ENCODE measurements at places on chromosomes 1 and 21.

- no peak for DNase-seq
These were observed 24.3 kb upstream of the IKBKE start for GRCh38 chr1:206445911-206446356.

DNA sequence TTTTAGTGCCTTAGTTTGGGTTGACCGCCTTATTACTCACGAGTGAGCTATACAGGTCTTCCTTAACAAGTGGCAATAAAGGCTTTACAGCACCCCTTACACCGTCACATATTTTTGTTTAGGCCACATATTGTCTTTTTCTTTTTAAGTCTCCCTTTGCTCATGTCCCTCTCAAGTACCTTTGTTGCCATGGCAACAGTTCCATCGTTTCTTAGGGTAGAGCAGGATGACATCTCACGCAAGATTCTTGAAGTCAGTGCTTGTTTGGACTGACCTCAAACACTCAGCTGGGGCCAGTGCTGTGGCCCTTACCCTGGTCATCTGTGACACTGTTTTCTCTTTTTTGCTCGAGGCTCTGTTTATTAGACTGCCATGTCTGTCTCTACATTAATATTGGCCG is 69.8 kb downstream of the PBX1 start:
- DNase-seq, result no peak

GRCh38 chr1:74812180-74812541 is 79.2 kb downstream of the TYW3 start:
- no peak for DNase-seq

- DNase-seq, result peak; percentile 58
These were observed 70.1 kb downstream of the CASZ1 start for GRCh38 chr1:10726355-10726754.

- no peak for DNase-seq
These were observed 2.2 kb upstream of the ANGPTL7 start for GRCh38 chr1:11187000-11187399.

DNA sequence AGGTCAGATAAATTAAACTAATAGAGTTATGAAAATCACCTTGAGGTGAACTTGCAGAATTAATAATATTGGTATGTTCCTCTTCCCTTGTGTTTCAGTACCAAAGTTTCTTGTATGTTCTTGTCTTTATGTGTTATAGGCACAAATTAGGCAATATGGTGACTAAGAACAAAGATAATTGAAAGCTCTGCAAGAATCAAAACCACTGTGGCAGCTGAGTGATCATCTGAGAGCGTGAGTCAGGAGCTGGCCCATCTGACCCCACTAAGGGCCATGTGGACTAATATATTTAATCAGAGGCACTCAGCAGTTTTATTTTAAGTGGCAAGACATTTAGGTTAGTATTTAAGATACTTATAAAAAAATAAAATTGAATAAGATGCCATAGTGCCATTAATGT is 12.8 kb upstream of the CASQ2 start:
- DNase-seq, result peak; percentile 92

DNA sequence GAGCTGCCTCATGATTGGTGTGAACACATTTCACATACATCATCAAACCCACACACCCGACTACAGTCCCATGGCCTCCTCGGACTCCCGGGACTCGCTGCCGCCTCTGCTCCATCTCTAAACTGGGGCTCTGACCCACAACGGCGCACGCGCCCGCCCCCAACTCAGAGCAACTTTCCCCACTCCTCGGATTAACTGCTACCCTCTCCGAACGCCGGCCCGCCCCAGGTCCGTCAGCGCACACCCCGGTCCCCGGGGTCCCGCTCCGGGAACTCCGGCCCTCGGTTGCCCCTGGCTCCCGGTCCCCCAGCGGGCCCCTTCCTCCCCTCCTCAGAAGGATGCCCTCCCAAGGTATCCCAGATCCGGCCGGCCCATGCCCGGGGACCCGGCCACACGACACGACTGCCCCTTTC is 740 bp downstream of the DSTYK start:
- no peak for DNase-seq

- DNase-seq, result no peak
These were observed 423 bp downstream of the URB1 start for GRCh38 chr21:32392299-32392879.

DNA sequence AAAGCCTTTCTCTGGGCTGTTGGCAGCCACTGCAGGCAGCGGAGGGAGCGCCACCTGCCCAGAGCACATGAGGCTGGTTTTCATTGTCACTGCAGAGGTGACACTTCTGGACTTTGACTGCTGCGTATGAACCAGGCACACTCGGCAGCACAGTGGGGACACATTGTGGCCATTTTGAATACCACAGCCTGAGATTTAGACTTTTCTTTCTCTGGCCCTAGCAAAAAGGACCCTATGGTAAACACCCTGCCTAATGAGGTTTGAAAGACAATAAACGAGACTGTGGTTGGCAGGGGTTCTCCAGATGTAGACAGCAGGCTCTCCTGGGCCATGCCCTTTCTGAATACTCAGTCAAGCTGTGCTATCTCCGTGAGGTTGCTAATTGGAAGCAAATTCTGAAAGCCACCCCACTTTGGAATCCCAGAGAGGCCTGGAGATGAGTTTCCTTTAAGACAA is 12.0 kb upstream of the KCNE2 start:
- DNase-seq, result peak; percentile 16

DNA sequence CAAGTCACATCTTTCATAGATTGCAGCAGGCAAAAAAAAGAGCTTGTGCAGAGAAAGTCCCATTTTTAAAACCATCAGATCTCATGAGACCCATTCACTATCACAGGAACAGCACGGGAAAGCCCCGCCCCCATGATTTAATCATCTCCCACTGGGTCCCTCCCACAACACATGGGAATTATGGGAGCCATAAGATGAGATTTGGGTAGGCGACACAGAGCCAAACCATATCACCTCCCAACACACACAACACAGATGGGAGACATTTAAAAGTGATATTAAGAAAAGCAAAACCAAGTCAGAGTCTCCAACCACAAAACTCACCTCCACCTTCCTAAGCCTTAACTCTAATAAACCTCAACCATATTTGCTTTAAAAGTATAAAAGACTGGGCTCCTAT is 61.5 kb upstream of the TIAM1 start:
- no peak for DNase-seq

GRCh38 chr1:12285496-12286143 is 55.8 kb downstream of the VPS13D start:
- no peak for DNase-seq

DNA sequence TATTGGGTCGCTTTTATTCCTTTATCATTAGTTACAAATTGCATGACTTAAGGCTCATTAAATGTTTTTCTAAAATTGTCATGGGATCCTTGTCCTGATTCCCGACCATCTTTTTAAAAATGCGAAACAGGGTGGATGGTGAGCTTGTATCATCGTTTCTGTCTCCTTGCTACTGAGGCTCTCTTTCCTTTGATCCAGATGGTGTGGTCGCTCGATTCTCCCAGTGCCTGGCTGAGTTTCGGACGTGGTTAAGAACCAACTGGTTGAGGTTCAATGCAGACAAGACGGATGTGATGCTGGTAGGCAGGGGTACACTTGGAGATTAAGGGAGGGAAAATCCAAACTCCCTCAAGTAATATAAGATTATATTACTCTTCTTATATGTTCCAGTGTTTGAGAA is 1.2 kb downstream of the MIER1 start:
- DNase-seq, result no peak
